Neural progenitor cell (in vitro differentiated cells): ENCODE measurements at places on chromosomes 3 and 15.
A peak's percentile ranks its signal among the peaks of the same experiment; 100 is the strongest.

- no peak for DNase-seq
Measured at GRCh38 chr3:111143-112069, 85.2 kb upstream of the CHL1 start.

DNA sequence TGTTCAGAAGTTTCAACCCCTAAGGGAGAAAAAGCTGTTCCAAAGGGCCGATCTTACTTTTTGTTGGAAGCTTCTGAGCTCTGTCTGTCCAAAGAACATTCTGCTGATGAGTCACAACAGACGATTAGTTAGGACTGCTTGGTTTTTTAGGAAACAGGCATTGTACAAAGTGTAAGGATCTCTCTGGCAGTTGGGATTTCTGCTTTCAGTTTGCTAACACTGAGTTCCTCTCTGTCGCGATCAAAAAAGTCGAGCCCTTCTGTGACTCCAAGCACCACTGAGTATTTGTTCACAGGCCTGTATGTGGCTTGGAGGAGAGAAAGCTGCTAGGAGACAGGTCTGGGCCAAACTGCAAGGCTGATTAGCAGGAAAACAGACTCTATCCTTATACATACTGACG is 91.8 kb upstream of the PFN2 start:
- DNase-seq: peak; percentile 31

DNA sequence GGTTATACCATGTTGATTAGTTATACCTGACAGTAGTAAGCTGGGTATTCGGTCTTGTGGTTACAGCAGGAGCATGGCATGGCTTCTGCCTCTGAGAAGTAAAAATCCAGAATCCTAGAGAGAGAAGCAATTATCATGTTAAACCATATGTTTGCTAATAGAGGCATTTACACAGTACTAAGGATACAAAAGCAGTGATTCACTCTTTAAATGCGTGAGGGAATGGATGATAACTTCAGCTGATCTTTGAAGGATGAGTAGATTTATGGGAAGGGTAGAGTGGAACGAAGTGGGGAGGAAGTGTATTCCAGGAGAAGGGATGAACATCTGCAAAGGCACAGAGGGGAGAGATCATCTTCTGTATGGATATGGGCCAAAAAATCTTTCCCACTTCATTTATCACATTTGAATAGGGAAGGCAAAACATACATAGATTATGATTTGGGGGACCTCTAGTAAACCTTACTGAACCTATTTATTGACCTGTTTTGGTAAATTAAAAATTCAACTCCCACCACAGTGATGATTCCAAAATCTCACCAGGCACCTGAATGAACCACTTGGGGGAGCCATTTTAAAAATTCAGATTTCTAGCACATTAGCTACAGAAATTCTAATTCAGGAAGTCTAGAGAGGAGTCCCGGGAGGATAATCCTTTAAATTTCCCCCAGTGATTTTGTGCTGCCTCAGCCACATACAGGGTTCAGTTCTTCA is 35.1 kb downstream of the IGSF10 start:
- no peak for DNase-seq

DNA sequence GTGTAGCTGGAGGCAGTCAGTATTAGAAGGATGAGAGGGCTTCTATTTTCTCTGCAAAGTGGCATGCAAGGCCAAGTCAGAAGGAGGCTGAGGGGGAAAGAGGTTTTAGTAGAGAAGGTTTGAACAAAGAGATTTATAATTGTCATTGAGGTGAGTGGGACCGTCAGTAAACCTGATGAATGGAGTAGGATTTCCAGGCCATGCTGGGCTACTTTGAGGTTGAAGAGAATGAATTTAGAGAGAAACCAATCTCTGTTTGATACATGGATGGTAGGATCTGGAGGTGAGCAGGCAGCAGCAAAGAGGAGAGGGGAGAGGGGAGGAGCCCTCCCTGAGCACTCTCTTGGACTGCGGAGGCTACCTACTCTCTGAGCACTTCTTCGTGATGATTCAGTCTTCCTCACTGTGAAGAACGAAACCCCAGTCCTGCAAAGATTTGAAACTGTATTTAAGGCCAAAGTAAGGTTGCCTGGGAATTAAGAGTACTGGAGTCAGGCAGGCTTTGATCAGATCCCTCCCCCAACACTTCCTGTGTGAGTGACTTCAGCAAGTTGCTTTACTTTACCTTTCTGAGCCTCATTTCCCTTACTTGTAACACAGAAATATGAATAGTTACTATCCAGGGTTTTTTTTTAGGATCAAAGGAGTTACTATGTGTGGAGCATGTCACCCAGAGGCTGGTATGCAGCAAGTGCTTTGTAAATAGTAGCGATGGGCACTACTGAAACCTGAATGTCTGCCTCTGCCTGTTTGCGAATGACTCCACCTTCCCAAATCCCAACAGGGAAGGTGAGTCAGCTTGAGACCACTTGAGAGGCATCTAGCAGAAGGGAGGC is 75.8 kb downstream of the RPL39L start:
- no peak for DNase-seq

DNA sequence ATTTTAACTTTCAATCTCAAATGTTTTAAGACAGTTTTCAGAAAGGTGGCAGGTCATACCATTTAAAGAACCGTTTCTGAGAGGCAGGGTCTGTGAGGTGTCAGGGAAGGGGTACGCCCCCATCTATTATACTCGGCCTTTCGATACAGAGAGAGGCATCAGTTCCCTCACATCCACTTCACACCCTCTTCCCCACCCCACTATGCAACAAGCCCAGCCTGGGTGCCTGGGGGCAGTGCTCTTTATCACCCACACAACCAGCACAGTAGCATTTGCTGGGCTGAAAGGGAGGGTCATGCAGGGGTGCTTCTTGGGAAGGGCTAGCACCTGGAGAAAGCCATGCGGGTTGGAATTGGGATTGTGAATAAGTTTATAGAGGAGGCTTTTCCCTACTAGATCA is 56.0 kb upstream of the KCNMB2 start:
- no peak for DNase-seq

- DNase-seq: no peak
Measured at GRCh38 chr3:4813909-4814304, 165.3 kb upstream of the BHLHE40 start.

DNA sequence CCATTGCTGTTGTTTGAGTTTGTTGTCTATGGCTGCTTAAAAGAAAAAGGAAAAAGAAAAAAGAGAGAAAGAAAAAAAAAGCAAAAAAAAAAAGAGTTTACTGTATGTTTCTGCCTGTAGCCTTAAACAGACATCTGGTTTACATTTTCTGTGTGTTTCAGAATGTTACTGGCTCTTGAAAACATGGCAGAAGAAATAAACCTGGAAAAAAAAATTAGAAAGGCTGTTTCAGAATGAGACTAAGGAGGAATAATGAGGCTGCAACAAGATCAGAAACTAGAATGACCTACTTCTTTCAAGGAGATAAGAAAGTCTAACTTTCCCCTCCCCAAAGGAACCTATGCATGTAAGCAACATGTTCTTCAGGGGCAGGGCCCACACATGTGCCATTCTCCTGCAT is 292.1 kb downstream of the DIPK2A start:
- DNase-seq: no peak

DNA sequence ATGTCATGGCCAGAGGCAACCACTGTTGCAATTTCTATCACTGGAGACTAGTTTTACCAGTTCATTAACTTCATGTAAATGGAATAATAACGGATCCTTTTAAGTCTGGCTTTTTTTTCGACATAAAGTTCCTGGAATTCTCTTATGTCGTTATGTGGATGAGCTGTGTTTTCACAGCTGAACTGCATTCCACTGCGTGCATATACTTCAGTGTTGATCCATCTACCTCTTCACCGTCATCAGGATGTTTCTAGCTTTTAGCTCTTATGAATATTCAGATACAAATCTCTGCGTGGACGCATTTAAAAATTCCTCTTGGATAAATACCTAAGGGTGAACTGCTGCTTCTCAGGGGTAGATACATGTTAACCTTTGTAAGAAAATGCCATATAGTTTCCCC is 15.6 kb upstream of the CYFIP1 start:
- no peak for DNase-seq

DNA sequence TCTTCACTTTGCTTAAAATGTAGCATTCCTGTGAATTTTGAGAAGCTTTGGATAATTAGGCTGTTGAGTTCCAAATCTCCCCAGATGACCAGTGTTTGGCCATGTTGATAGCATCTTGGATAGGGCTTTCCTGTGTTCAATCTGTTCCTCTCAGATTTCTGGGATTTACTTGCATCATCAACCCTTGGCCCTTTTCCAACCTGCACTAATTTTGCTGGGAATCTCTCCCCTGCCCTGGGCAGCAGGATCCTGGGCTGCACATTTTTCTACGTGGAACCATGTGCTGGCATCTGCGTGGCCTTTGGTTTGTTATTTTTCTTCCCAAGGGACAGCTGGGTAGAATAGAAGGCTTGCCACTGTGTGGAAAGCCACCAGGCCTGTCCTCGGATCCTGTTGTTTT is 75.4 kb upstream of the PLXNA1 start:
- DNase-seq: no peak

GRCh38 chr3:194875581-194876402 is 190.1 kb downstream of the FAM43A start:
- DNase-seq: no peak

GRCh38 chr15:101183226-101183930 is 68.5 kb downstream of the CHSY1 start:
- DNase-seq: no peak

DNA sequence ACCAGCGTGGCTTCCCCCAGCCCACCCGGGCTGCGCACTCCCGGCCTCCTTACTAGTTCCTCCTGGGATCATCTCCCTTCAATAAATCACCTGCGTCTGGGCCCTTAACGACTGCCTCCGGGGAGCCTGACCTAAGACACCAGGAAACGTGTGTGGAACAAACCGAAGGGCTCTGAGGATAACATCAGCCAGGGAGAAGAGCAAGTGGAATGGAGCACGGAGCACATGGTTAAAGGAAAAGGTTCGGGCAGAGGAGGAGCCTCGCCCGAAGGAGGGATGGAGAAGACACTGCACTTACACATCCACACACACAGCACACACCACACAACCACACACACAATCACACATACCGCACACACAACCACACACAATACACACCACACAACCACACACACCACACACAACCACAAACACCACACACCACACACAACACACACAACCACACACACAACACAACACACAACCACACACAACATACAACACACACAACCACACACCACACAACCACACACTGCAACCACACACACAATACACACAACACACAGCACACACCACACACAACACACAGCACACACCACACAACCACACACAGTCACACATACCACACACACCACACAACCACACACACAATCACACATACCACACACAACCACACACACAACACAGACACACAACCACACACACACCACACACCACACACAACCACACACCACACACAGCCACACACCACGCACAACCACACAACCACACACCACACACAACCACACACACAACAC is 24.7 kb downstream of the CPN2 start:
- peak; percentile 44 for DNase-seq

DNA sequence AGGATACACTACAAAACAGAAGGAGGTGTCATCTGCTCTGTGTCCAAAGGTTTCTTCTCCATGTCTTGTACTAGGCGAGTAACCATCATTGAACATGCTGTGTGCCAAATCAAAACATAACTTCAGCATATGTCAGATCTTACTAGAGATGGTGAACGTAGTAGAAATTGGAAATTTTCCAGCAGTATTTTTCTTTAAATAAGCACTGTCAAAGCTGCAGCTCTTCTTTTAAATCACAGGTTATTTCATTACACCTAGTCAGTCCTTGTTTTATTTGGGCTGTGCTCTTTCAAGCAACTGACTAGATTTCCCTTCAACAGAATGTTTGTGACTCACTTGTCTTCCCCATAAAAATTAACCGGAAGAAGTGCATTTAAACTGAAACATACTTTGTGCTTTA is 46.5 kb downstream of the MSL2 start:
- DNase-seq: no peak

DNA sequence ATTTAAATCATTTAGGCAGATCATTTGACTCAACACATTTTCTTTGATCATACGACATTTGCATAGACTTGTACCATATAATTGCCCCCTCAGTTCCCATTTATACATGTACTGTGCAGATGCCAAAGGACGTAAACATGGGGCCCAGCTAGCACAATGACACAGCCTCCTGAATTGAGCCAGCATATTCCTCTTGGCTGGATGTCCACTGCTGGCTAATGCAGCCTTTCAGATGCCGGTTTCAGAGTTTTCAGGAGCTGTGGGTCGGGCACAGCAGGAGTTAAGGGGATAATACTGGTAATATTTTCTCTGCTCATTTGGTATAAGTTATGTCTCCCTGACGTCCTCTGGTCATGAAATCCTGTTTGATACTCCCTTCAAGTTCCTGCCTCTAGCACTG is 39.4 kb downstream of the KAT2B start:
- no peak for DNase-seq
